ENCODE measurements at places on chromosomes 3 and 15.

GRCh38 chr15:45448066-45448915, 69.9 kb upstream of the GATM start:
- no peak for DNase-seq

DNA sequence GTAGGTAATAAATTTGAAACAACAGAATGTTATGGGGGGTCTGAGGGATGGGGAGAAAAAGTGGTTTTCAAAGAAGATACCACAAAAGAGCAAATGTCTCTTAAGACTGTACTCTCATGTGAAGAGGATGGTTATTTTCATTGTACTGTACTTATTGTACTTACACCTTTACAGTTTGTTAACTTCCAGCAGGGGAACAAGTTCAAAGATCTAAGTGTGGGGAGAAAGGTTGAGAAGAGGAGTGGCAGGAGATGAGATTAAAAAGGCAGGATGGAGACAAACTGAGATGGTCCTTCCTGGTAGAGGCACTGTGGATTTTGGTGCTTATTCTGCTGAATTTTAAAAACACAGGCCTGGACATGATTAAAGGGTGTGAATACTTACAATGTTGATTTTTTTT, 5.4 kb upstream of the ZCWPW2 start:
- DNase-seq: no peak

- no peak for DNase-seq
These were observed 29.9 kb upstream of the GNB5 start for GRCh38 chr15:52220937-52221660.

DNA sequence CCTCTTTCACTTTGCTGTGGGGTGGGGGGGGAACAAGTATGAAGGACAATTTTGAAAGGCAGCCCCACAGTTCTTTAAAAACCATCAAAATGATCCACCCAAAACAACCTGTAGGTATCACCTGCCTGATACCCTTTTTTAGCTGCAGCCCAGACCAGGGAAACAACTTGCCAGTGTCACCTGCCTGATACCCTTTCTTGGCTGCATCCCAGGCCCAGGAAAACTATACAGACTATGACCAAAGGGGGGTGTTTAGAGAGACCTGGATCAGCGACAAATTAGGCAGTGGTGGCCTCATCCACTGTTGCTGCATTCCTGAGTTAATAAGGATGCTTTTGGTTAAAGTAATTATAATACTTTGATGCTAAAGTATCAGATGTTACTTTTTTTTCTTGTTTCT, 122.0 kb downstream of the VPS13C start:
- DNase-seq: no peak

DNA sequence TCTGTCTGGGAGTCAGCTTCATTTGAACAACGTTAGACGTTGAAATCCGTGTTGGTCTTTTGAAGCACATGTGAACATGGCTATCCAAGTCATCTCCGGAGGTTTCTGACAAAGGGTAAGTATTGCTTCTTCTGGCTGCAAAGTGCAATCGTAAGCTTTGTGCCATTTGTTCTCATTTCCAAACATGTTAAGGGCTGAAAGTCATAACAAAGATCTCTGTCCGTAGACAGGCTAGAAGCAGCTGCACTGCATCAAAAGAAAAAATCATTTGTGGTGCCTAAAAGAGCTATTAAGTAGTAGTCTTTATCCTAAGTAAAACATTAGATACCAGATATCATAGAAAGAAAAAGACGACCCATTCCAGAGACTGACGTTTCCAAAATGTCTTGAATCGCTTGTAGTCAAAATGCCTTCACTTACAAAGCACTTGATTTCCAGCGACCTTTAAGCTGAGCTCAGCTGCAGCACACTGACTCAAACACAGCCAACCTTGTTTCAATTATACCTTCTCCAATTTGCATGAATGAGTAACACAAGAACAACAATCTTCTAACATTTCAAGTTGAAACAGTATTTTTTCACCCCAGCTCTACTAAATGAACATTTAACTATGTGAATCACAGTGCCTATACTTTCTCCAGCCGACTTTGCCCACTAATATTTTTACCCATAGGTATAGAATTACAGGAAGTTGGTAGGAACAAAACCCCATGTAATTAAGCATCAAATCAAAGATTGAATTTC, 76.6 kb downstream of the NEDD4 start:
- DNase-seq: no peak

DNA sequence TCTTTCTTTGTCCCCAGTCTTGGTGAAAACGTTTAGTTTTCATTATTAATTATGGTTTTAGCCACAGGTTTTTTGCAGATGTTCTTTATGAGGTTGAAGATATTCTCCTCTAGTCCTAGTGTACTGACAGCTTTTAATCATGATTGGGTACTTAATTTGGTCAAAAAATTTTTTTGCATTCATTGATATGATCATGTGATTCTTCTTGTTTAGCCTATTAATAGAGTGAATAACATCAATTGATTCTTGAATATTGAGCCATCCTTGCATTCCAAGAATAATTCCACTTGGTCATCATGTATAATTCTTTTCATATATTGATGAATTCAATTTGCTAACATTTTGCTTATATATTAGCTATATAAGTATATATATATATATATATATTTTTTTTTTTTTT, 46.1 kb downstream of the IL16 start:
- no peak for DNase-seq
